ENCODE measurements at places on chromosomes 5 and 9.

DNA sequence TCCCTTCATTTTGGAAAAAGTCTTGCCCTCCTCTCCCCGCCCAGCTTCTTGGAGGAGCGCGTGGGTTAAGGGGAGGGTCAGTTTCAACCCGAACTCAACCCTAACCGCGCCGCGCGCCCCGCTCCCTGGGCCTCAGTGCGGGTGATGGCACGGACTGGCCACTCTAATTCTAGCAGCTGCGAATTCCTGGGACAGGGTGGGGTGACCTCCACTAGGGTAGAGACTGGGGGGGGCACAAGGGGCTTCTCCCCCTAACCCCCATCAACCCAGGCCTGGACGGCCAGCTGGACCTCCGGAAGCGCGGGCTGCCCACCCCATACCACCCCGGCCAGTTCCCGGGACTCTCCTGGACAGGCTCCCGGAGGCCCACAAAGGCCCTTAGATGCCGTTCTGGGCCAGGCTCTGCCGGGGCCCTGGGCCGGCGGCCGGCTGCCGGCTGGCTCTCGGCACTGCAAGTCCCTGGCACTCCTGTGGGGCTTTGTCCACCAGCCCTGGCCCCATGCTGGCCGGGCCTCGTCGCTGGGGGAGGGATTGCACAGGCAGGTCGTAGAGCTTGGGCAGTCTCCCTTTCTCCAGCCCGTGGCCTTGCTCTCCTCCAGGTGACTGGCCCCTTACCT, 7.2 kb upstream of the PSD2 start:
- no peak for DNase-seq

- DNase-seq, result no peak
Measured at GRCh38 chr9:86410281-86410680, 56.1 kb upstream of the TUT7 start.

DNA sequence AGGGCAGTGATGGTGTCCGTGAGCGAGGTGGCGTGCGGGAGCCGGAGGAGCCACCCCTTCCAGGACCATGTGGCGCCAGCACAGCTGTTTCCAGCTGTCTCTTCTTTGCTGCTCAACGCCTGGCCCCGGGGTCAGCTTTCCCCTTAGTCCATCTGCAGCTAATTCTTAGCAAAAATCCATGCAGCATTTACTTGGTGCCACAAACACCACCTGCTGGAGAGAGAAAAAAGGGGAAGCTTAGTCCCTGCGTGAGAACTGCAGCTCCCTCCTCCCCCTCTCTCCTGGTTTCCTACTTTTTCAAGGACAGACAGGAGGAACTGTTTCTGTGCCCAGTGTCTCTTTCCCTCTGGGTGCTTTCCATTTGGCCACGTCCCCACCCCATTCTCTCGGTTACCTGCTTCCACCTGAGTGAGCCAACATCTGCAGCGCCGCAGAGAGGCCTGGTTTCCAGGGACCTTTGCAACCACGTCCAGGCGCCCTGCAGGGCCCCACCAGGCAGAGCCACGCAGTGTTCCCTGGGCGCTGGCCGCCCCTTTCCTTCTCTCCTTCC, 3.4 kb downstream of the SLC6A19 start:
- peak; percentile 62 for DNase-seq

DNA sequence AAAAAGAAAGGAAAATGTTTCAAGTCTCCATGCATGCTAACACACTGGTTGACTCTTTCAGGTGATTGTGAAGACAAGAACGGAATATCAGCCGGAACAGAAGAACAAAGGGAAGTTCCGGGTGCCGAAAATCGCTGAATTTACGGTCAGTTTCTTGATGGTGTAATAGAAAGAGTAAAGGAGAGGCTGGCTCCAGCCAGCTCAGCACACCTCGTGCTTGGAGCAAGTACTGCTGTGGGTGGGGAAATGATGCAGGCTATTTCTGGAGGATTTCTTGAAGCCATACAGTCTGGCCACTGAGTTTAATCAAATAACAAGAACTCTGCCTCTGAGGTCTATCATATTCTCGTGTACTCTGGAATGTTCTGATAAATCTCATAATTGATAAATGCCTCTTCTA, 18.7 kb downstream of the NSG2 start:
- no peak for DNase-seq

DNA sequence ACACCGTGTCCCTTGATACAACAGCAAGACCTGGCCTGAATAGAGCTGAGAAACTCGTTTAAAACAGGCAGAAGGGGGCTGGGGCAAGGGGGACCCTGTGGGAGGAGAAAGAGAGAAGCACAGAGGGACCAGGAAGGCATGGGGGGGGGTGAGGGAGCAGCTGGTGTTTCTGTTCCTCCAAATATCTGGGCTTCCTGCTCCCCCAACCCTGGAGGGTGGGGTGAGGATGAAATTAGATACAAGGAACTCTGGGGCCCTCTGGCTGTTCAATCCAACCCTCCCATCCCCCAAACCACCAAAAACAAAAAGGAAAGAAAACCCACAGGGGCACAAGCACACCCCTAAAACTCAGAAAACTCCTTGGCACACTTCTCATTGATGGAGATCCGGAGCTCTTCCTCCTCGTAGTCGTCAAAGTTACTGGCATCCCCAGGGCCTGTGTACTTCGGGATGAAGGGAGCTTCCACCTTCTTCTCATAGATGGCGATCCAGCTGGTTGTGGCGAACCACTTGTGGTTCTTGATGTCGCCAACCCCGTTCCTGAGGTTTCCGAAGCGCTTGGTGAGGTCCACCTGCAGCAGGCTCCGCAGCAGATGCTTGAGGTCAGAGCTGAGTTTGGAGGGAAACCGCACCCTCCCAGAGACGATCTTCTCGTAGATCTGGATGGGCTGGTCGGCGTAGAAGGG, 1.1 kb downstream of the PRKACG start:
- DNase-seq, result no peak

- no peak for DNase-seq
Measured at GRCh38 chr9:94938384-94938783, 211.9 kb downstream of the AOPEP start.

GRCh38 chr5:132069561-132069960, 4.0 kb upstream of the CSF2 start:
- no peak for DNase-seq

GRCh38 chr9:136794281-136794999, 1.7 kb upstream of the CCDC183 start:
- no peak for DNase-seq

- no peak for DNase-seq
Measured at GRCh38 chr5:150661821-150662596, 958 bp downstream of the MYOZ3 start.

DNA sequence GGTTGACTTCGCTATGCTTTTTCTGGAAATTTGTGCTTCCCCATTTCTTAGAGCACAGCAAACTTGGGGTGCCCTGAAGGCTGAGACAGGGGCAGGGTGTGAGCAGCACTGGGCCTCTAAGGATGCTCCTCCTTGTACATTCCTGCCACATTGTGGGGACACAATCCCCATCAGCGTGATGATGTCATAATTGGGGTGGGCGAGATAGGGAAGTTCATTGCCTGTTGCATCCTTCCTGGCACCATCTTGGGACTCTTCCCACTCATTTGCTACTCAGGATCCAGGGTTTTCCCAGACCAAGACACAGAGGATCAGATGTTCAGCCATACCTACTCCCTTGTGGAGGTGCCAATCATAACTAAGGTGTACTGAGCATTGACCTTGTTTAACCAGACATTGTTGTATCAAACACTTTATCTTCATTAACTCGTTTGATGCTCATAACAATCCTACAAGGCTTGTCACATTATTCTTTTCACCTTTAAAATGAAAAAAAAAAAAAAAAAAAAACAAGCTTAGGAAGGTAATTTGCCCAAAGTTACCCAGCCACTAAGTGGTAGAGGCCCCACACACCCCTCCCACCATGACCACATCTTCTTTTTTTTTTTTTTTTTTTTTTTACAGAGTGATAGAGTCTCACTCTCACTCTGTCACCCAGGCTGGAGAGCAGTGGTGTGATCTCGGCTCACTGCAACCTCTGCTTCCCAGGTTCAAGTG, 87.6 kb downstream of the UGCG start:
- no peak for DNase-seq

All from right forelimb (tissue), 1 donor.